ENCODE measurements at places on chromosomes 1 and 21.

DNA sequence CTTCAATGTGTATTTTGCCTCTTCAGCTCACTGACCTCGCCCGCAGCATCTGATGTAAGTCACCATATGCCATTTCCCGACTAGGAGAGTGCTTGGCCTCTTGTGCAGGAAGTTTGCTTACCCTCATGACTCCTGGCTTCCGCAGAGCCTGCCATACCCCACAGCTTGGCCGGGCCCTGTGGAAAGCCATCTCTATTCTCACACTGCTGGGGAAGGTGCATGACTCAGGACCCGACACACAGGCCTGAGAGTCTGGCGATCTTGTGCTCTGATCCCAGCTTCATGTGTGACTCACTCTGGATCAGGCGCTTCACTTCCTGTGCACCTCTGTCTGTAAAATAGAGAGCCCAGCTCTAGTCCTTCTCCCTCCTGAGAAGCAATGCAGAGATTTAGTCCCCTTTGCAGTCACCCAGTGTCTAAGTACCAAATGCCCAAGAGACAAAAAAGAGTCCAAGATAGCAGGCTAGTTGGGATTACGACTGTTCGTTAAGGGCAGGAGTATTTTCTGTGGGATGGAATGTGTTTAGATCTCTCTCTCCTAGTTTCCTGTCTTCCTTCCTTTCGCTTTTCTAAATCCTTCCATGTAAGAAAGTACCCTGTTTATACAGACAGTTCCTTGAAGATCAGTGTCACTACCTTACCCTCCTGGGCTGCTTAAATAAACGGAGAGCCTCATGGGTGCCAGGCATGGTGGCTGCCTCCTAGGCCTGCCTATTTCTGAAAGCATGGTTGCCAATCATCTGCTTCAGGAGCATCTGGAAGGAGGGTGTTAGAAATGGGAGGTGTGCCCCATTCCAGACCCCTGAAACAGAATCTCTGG is 62.8 kb upstream of the KIF26B start:
- DNase-seq = no peak

GRCh38 chr1:94535879-94536278 is 5.7 kb downstream of the F3 start:
- DNase-seq = no peak

GRCh38 chr1:28775121-28775942 is 36.6 kb upstream of the OPRD1 start:
- peak; percentile 46 for DNase-seq

GRCh38 chr21:43298546-43299440 is 128.1 kb downstream of the SIK1 start:
- no peak for DNase-seq

DNA sequence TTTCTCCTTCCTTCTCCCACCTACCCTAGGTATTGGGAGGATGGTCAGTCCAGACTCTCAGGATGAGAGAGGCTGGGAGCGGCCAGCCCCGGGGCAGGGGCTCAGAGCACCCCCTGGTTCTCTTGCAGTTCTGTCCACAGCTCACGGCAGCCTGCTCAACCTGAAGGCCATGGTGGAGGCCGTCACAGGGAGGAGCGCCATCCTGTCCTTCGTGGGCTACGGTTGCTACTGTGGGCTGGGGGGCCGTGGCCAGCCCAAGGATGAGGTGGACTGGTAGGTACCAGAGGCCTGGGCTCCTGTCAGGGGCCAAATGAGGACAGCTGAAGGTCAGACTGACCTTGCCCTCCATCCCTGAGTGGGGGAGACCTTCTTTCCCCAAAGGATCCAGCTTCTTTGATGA is 4.2 kb downstream of the PLA2G2F start:
- DNase-seq = no peak

DNA sequence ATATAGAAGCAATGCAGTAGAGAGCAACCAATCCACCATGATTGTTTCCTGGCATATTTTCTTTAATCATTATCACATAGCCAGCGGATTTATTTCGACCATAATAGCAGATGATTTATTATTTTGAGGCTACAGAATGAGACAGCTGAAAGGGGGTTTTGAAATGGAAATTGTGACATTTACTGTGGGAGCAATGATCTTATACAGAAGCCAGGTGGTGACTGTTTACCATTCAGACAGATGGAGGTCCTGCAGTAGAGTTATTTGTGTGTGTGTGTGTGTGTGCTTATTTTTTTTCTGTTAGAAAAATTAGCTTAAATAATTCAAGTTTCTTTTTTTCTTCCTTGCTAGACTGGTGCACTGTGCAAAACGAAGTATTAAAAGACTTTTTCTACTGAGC is 1784.5 kb downstream of the MRPL39 start:
- DNase-seq = no peak

- DNase-seq = no peak
Measured at GRCh38 chr1:41495210-41495948, 10.9 kb upstream of the EDN2 start.

GRCh38 chr21:41121785-41122415 is 46.1 kb upstream of the BACE2 start:
- peak; percentile 84 for DNase-seq

DNA sequence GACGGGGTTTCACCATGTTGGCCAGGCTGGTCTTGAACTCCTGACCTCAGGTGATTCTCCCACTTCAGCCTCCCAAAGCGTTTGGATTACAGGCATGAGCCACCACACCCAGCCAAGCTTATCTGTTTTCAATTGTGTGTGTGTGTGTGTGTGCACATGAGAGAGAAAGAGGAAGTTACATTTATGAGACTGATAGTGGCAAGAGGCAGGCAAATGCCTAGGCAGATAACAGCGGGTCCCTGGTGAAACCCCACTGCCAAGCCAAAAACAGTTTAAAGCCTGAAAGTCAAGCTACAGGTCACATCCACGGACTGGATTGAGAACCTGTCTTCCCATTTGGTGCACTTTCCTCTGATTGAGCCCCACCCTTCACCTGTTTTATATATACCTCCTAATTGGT is 35.1 kb upstream of the IFNGR2 start:
- DNase-seq = no peak

- no peak for DNase-seq
Measured at GRCh38 chr1:26545969-26546323, 16.4 kb downstream of the RPS6KA1 start.

- no peak for DNase-seq
Measured at GRCh38 chr1:53735261-53735660, 3.7 kb downstream of the GLIS1 start.

DNA sequence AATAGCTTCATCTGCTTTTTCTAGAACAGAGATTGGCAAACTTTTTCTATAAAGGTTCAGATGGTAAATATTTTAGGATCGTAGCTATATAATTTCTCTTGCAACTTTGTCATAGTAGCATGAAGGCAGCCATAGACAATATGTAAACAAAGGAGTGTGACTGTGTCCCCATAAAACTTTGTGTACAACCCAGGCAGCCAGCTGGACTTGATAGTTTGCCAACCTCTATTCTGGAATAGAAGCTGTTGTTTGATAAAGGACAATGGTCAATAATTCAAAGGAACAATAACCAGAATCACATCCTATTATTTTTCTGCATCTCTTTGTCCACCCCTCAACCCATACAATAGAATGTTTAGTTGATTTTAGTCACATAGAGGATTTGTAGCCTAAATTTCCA is 286.7 kb downstream of the LMX1A start:
- no peak for DNase-seq

DNA sequence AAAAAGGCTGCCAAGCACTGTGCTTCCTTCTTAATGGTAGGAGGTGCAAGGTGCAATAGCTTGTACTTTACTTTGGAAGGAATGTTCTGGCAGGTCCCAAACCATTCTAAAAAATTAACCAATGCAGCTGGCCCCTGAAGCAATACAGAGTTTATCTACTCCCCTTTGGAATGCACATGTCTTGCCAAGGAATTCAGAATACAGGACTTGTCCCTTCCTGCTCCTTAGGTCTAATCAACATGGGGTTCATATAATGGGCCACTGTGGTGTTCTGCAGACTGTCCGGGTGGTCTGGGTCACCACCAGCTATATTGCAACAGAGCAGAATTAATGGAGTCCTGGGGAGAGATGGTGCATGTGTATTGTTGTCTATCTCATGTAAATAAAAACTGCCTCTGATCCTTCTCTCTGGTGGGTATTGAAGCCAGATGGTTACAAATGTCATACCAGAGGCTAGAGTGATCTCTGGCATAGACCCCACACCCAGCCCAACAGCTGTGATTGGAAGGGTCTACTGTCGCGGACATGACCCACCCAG is 112.8 kb downstream of the RIPK4 start:
- no peak for DNase-seq

- no peak for DNase-seq
Measured at GRCh38 chr1:118244194-118244593, 59.2 kb upstream of the SPAG17 start.

DNA sequence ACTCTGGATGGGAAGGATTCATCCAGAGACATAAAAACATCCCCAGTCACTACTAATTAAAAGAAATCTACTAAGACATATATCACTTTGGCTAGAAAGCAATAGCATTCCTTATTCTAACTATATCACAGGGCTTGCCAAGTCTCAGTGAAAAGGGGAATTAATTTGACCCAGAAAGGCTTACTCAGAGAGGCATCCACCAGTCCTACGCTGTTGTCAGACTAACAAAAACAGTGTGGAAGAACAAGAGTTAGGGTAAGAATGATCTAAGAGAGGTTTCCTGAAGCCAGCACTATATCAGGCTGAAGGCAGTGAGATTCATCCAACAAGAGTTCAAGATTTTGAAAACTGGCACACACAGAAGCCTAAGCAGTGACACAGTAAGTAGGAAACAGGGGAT is 126.1 kb downstream of the GDAP2 start:
- DNase-seq = no peak

- DNase-seq = no peak
Measured at GRCh38 chr1:107479865-107480350, 339.1 kb downstream of the NTNG1 start.

DNA sequence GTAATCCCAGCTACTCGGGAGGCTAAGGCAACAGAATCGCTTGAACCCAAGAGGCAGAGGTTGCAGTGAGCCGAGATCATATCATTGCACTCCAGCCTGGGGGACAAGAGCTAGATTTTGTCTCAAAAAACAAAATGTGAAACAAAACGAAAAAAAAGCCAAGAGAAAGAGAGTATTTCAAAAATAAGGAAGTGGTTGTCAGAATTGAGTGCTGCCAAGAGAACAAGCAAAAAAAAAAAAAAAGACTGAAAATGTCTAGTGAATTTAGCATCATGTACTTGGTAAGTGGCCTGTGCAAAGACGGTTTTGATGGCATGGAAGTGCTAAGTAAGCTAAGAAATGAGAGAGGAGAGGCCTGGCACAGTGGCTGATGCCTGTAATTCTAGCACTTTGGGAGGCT is 14.3 kb downstream of the KPNA6 start:
- DNase-seq = no peak

- no peak for DNase-seq
Measured at GRCh38 chr1:59045636-59046035, 251.3 kb upstream of the FGGY start.

DNA sequence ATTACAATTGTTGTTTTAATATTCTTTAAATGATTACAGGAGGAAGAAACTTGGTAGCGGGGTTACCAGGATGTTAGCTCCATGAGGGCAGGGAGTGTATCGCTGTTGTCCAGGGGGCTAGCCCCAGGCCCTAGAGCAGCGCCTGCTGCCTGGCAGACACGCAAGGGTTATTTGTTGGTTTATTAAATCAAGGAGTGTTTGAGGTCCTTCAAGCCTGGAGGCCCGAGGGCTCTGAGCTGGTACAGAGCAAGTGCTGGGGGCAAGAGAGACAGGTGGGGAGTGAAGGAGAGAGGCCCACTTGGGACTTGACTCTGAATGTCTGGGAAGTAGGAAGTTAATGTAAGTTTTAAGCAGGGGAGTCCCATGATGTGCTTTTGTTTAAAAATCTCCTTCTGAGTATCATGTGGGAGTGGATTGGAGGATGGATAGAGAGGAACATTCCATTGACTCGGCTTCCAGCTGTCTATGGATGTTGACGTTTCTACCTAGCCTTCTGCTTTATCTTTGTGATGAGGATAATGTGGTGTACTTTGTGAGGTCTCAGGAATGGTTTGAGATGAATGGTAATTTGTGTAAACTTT is 8.7 kb downstream of the ITSN1 start:
- no peak for DNase-seq

GRCh38 chr1:64839261-64839660 is 94.4 kb downstream of the RAVER2 start:
- no peak for DNase-seq

DNA sequence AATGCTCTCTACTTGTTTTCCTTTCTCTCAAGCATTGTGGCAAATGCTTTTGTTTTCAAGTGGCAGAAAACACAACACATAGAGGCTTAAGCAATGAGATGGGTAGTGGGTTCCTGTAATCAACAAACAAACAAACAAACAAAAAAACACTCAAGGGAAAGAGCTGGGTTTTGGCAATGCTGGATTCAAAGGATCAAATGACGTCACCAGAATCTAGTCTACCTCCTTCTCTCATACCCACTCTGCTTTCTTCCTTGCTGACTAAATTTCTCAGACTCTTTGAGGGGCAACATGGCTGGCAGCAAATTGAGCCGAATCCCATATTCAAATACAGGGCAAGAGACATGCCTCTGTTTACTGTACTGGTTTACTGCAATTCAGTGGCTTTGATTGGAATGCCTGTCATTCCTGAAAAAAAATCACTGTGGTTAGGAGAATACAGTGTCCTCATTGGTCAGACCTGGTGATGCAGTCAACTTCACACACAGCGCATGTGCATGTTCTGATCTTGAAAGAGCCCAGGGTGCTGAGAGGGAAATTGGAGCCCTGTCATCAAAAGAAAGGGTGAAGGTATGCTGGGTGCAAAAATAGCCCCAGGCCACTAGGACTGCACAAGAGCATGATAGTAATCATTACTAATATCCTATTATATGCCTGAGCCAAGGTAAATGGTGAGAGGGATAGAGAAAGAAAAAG is 356.2 kb downstream of the KCTD3 start:
- DNase-seq = no peak

DNA sequence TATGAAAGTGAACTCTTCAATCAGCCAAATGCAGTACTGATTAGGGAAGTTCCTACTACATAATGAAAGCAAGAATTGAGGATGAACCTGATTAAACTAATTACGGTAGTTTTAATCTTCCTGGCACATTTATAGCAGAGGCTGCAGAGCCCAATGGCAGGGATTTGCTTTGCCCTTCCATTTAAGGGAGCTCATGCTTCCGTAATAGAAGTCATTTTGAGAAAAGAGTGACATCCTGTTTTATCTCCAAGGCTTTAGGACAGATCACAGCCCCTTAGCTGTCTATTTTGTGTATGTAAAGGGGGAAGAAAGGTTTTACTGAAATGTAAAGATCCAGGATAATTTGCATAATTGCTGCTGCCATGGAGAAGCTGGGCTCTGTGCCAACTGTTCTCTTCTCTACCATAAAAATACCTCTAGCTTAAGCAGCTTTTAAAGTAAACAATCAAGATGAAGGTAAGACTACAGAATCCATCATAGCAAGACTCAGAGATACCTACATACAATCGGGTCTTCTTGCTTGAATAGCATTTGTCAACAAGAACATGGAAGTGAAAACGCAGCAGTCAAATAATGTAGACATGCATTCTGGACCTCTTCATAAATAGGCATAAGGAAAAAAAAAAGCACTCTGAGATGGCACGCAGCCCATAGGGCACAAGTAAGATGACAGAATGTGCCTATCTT is 62.5 kb downstream of the ASH1L start:
- DNase-seq = no peak

All from nephron progenitor cell (in vitro differentiated cells).